ENCODE measurements at places on chromosomes 12 and 14.

DNA sequence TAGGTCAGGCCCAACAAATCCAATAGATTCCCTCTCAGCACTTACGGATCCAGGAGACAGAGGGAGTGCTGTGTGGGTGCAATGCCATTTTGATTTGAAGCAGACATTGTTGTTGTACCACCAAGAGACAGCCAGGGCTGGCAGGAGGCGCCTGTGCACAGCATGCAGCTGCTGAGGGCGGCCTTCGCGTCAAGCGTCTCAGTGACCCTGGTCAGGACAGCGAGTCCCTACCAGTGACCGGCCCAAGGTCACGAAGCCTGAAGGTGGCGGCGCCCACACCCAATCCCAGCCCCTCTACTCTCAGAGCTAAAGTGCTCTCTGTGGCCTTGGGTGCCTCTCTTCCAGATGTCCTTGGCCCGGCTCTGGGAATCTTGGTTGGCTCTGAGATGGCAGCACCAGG lies 40.5 kb downstream of the PRMT8 start:
- DNase-seq: no peak

- DNase-seq: no peak
Observed at GRCh38 chr12:108173892-108174291, 44.8 kb downstream of the WSCD2 start.

- DNase-seq: no peak
Observed at GRCh38 chr12:89421092-89421835, 69.0 kb upstream of the DUSP6 start.

- no peak for DNase-seq
Observed at GRCh38 chr12:12964255-12964654, 12.3 kb upstream of the GPRC5D start.

- DNase-seq: no peak
Observed at GRCh38 chr14:33714527-33715226, 236.2 kb downstream of the EGLN3 start.

GRCh38 chr12:26124446-26125399 lies at the start of gene BHLHE41:
BHLHE41 (minus strand) TSS chr12:26125037; CDS start chr12:26124779, 258 bp downstream.
- DNase-seq: no peak

- no peak for DNase-seq
Observed at GRCh38 chr14:79967453-79967852, 243.9 kb downstream of the DIO2 start.

- no peak for DNase-seq
Observed at GRCh38 chr12:94057262-94058151, 90.9 kb upstream of the PLXNC1 start.
